ENCODE measurements at places on chromosomes 3 and 15.

- no peak for DNase-seq
Observed at GRCh38 chr3:183823963-183824362, 1.4 kb downstream of the MAP6D1 start.

GRCh38 chr3:175478301-175478700 lies 619.2 kb downstream of the NAALADL2 start:
- no peak for DNase-seq

- no peak for DNase-seq
Observed at GRCh38 chr3:128051459-128051836, 789 bp upstream of the SEC61A1 start.

GRCh38 chr3:158768881-158769543 lies 32.8 kb upstream of the MFSD1 start:
- no peak for DNase-seq

DNA sequence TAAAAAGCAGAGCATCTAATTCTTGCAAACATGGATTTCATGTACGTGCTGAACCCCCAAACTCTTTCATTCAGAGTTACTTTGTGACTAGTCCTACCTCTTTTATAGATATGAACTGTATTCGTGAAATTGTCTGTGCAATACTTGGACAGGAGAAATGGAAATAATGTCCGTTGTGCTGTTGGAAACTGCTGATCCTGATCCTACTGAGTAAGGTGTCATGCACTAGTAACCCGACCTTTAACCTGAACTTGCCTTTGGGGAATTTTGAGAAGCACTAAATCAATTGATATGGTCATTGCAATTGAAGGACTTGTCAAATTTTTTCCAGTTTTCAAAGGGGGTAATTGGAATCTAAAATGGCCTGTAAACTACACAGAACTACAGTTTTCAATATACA lies 856.4 kb downstream of the ROBO1 start:
- no peak for DNase-seq

- DNase-seq = no peak
Observed at GRCh38 chr3:58020783-58021071, 12.5 kb downstream of the FLNB start.

Data from stimulated activated CD4-positive, alpha-beta T cell treated with anti-CD3 and anti-CD28 coated beads, Interleukin-1b, Interleukin-23, amount 100 ng/mL, for 48 hours (primary cell).